ENCODE measurements at places on chromosomes 4 and X.

- DNase-seq: no peak
Observed at GRCh38 chrX:39451046-39451445, 646.7 kb downstream of the BCOR start.

- DNase-seq: no peak
Observed at GRCh38 chr4:2830632-2831610, 12.7 kb upstream of the ADD1 start.

DNA sequence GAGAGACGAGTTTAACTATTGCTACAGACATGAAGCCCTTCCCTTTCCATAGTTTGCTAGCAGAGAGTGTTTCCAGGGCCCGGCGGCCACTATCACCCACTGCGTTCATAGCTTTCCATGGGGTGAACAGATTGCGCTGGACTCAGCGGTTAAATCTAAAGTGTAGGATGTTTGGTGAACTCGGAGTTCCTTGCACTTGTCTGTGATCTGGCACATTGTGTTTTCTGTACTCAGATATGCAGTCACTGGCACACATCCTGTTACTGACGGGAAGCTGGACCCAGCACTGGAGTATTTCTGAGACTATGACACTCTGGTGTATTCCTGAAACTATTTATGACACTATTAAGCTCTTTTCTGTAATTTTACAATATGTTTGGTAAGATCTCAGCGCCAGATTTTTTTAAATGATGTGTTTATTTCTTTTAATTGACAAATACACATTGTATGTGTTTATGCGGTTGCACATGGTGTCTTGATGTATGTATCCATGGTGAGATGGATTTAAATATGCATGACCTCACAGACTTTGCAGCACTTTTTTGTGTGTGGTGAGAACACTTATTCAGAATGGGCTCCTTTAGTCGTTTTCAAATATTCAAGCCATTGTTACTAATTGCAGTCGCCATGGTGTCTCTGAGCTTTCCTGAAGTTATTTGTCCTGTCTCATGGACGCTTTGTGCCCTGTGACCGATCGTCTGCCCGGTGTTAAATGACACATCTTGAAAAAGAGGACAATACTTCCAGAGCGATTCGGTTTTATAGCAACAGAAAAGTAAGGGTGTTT is 14.1 kb downstream of the CD99 start:
- DNase-seq: no peak

DNA sequence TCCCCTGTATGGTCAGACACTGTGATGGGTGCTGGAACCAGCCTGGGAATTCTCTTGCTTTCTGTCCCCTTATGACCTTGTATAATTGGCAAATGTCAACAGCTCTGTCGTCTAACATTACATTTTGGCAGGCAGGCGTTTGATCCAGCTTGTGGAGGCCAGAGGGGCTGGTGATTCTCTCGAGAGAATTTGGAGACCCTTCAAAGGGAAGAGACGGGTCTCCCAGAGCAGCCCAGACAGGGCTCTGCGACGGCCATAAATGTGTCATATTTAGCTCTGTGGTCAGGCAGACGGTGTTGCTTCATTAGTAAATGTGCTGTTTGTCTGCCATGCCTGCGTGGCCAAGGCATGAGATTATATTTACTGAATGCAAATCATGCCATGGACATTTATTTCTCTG is 68.7 kb downstream of the SORCS2 start:
- DNase-seq: no peak

DNA sequence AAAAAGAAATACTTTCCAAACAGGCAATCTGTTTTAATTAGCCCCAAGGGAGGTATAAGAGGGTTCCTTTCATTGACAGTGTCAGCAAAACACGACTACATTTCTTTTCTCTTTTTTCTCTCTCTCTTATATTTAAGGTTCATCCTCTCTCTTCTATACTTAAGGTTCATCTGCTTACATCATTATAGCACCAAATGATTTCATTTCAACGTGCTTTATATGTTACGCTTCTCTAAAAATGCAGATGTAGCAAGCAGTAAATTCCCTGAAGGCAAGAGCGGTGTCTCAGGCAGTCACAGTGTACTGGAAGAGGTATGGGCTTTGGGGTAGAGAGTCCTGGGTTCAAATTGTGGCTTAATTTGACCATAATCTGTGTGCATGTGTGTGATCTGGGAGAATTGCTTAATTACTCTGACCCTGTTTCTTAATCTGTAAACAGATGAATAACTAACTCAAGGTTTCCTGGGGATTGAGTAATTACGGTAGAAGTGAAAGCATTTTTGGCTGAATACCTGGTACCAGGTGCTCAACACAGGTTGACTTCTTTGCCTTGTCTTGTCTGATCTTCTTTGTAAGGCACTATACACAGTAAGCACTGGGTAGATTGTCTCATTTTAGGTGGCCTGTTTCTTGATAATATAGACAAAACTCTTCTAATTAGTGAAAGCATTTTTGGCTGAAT is 180.8 kb downstream of the SPRY1 start:
- no peak for DNase-seq

DNA sequence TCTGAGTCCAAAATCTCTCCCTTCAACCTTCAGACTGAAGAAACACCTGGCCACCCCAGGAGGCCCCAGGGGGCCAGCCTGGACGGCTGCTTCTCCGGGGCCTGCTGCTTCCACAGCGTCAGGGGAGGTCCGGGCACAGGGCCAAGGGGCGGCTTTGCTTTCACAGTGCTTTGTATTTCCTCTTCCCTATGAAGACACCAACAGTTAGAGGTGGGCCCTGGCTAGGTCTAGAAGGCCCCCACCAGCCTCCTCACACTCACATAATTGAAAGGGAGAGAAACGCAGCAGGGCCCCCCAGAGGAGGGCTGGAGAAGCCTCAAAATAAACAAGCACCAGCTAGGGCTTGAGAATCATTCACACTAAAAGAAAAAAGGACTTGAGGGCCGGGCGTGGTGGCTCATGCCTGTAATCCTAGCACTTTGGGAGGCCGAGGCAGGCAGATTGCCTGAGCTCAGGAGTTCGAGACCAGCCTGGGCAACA is 17.8 kb downstream of the SCD5 start:
- DNase-seq: peak; percentile 77

- peak; percentile 1 for DNase-seq
Observed at GRCh38 chrX:121256647-121257046, 209.2 kb downstream of the GLUD2 start.

DNA sequence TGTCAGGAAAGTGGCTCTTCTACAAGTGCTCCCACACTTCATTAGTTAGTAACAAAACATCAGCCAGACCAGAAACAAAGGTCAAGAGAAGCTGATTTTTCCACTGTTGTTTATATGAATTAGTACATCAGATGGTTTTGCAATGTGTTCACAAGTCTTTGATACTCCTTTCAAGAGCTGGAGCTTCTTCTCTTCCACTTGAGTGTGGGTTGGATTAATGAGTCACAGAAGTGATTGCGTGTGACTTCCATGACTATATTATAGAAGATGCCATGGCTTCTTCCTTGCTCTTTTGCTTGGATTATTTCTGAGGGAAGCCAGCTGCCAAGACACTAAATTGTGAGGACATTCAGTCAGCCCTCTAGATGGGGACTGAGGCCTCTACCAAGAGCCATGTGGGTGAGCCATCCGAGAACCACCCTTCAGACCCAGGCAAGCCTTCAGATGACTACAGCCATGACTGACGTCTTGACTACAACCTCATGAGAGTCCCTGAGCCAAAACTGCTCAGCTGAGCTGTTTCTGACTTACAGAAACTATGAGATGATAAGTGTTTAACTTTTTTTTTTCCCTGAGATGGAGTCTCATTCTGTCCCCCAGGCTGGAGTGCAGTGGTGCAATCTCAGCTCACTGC is 18.1 kb downstream of the SOWAHB start:
- peak; percentile 7 for DNase-seq

DNA sequence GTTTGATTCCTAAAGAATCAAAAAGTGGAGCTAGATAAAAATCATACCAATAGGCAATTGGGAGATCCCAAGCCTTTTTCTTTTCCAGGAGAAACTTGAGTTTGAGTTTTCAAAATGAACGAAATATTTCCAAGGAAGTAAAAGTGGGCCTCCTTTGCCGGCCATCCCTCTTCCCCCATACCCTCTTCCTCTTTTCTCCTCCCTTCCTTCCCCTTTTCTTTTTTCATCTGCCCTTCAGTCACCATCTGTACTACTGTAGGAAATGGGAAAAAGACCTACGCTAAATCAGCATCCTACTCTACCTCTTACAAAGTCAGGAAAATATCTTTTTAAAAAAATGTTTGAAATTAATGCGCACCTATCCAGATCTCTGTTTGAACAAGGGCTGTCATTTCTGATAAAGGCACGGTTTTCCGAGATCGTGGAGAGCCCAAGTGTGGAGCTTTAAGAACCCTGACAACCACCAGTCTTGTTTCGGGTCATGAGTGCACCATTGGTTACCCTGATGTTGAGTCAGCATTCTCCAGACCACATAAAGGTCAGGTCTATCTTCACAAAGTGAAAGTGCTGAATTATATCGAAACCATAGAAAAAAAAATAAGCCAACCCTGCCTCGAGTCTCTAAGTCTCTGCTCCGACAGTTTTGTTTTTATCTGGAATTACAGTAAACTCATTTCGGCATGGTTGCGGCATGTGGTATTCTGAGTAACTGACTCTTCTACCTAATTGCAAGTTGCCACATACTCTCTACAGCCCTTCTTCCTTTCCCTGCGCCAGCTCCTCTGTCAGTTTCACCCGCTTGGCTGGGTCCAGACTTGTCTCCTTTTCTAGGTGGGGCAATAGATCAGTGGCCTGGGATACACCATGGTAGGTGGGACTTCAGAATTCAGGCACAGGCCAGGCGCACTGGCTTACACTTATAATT is 140.2 kb upstream of the KLF3 start:
- no peak for DNase-seq

- DNase-seq: no peak
Observed at GRCh38 chr4:139686130-139686529, 20.5 kb downstream of the MGST2 start.

- DNase-seq: no peak
Observed at GRCh38 chrX:79400623-79401022, 33.5 kb upstream of the ITM2A start.

- DNase-seq: no peak
Observed at GRCh38 chr4:53686521-53686920, 95.2 kb upstream of the LNX1 start.

DNA sequence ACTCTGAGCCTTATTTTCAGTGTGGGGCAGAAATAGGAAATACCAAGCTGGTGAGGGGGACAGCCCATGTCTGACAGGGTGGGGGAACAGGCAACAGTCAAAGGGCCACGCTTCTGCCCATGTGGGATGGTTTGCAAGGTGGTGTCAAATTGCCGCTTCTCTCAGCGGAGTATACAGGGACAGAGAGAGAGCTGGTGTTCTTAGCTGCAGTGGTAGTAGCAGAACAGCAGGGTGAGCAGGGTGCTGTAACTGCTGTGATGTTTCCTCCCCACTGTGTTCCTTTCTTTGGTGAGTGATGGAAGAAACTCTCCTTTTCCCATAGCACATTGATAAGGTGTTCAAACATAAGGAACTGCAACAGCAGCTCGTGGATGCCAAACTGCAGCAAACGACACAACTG is 37.9 kb downstream of the RBBP7 start:
- DNase-seq: no peak

DNA sequence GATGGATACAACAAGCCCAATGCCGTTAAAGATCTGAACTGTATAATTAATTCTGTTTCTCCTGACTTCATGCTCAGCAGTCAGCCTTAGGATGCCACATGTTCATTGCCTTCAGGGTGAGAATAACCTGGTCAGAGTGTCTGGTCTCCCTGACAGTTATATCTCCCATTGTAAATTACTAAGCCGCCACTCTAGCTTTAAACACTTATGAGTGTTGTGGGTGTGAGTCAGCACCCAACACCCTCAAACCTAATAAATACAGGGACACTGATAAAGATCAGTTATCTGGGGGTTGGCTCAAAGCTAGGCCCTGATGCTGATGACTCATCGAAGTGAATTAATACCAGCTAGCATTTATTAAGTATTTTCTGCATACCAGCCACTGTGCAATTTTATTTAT is 64.9 kb upstream of the DYNLT3 start:
- peak; percentile 51 for DNase-seq

DNA sequence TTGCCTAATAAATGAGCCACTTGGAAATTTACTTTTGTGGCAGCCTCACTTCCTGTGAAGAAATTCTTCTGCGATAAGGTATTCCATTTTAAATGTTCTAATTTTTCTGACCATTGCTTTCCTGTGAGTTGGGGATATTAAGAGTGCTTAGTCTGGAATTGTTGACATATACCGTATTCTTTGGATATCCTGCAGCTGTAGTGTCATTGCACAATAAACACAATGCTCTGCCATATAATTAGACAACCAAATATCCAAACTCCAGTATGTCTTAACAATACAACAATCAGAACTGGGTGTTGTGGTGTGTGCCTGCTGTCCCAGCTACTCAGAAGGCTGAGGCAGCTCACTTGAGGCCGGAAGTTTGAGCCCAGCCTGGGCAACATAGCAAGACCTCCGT is 99.4 kb downstream of the LUZP4 start:
- DNase-seq: no peak

DNA sequence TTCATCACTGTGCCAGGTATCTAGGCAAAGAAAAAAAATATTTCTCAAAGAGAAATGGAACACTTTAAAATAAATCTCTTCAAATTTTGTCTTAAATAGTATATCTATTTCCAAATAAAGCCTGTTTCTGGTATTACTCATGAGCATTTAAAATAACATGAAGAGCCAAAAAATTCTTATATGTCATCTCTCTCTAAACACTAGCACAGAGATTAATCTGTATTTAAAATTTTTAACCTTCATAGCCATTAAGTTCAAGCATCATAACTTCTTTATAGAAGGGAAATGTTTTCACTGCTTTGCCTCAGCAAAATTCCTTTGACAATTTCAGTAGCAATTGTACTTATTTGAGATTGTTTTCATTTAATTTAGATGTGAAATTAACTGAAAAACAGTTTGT is 5.1 kb upstream of the CORIN start:
- DNase-seq: no peak

GRCh38 chr4:154590329-154591006 is at the start of gene FGA:
TSS of gene FGA (minus strand) at chr4:154590742. CDS start at chr4:154590687, 55 bp downstream.
- DNase-seq: peak; percentile 73

- no peak for DNase-seq
Observed at GRCh38 chrX:118569676-118570075, 74.1 kb downstream of the DOCK11 start.

DNA sequence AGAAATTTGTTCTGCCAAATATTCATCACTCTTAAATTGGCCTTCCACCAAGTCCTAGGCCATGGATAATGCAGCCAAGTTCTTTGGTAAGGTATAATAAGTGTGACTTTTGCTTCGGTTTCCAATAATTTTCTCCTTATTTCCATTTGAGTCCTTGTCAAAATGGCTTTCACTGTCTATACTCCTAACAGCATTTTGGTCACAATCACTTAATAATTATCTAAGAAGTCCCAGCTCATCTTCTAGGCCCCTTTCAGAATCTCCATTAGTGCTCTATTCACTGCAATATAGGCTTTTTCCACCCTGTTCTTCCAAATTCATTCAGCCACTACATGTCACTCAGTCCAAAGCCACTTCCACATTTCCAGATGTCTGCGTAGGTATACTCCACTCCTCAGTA is 51.0 kb upstream of the SPIN4 start:
- DNase-seq: no peak

DNA sequence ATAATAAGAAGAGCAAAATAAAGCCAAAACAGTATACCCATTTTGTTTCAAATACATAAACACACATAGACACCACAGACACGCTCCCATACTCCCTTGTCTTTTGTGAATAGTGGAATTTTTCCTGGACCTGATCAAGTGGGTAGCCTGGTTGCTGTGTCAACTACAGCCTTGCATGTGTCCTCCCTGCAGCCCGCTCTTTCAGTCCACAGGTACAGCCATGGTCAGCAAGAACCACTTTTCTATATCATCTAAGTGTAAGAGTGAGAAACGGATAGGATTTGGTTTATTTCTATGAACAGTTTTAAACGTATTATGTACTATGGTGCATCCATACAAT is 9.8 kb downstream of the PWWP3B start:
- DNase-seq: peak; percentile 7

- DNase-seq: peak; percentile 46
Observed at GRCh38 chr4:128516301-128516969, 228.8 kb upstream of the PGRMC2 start.

All from DMS53 (cell line).